SK-N-SH (cell line): ENCODE measurements at places on chromosomes 12 and 14.

DNA sequence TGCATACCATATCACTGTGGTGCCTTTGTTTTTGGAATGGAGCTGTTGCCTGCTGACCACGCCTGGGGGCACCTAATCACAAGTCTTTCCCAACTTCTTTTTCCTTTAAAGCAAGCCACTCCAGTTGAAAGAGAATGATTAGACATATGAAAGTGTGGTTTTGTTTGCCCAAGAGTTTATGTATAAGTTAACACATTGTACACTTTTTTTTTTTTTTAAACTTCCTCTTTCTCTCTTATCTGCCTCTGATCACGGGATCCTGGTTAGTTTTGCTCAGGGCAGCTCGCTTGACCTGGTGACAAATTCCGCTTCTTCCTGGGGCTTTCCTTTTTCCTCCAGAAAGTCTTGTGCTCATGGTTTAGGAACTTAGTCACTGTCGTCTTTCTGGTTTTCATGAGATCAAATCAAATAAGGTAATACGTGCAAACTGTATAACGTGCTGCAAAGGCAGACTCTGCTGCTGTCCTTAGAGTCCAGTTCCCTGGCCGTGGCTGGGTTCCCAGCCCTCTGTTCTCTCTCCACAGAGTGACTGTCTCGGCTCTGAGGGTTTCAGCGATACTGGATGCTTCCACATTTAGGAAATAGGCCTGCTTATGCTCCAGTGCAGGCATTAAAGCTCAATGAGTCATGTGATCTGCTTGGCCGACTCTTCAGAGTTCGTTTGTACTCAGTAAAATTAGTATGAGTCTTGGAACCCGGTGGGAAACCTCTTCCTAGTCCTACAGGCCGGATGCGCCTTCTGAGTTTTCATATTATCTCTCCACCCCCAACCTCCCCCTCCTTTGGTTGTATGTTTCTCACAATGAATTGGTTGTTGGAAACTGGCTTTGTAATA, 15.2 kb downstream of the RASSF3 start:
- H3K27me3 ChIP-seq = no peaks in the 10 kb centered on the region
- peak; percentile 52 for DNase-seq
- no peaks in the 10 kb centered on the region for H3K36me3 ChIP-seq
- peak overlapping the region; percentile 37 for H3K4me3 ChIP-seq
- H3K27ac ChIP-seq = peak overlapping the region; percentile 91

DNA sequence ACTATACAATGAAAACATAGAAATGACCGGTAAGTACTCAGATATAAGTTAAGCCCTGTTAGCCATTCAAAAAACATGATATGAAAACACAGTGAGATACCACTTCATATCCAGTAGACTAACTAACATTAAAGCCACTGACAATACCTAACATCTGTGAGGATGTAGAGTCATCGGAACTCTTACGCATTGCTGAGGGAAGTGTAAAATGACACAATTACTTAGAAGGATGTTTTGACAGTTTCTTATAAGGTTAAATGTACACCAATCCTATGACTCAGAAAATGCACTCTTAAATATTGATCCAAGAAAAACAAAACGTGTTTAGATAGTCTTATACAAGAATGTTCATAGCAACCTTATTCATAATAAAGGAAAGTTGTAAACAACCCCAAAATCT, 782.9 kb downstream of the BCL11B start:
- H3K4me3 ChIP-seq = no peak overlapping the region
- DNase-seq = no peak
- H3K36me3 ChIP-seq = no peaks in the 10 kb centered on the region
- no peak overlapping the region for H3K27ac ChIP-seq
- no peaks in the 10 kb centered on the region for H3K27me3 ChIP-seq

GRCh38 chr14:95662376-95663186, 23.6 kb upstream of the TCL1B start:
- no peak overlapping the region for H3K4me3 ChIP-seq
- H3K4me1 ChIP-seq = no peaks in the 10 kb centered on the region
- no peak overlapping the region for H3K27ac ChIP-seq
- no peaks in the 10 kb centered on the region for H3K36me3 ChIP-seq
- no peaks in the 10 kb centered on the region for H3K27me3 ChIP-seq

GRCh38 chr14:52354242-52354641, 40.1 kb downstream of the PTGER2 start:
- no peak overlapping the region for H3K27ac ChIP-seq
- H3K4me3 ChIP-seq = no peak overlapping the region
- no peaks in the 10 kb centered on the region for H3K27me3 ChIP-seq
- DNase-seq = no peak
- H3K4me1 ChIP-seq = peaks cover 11% of the 10 kb centered on the region

DNA sequence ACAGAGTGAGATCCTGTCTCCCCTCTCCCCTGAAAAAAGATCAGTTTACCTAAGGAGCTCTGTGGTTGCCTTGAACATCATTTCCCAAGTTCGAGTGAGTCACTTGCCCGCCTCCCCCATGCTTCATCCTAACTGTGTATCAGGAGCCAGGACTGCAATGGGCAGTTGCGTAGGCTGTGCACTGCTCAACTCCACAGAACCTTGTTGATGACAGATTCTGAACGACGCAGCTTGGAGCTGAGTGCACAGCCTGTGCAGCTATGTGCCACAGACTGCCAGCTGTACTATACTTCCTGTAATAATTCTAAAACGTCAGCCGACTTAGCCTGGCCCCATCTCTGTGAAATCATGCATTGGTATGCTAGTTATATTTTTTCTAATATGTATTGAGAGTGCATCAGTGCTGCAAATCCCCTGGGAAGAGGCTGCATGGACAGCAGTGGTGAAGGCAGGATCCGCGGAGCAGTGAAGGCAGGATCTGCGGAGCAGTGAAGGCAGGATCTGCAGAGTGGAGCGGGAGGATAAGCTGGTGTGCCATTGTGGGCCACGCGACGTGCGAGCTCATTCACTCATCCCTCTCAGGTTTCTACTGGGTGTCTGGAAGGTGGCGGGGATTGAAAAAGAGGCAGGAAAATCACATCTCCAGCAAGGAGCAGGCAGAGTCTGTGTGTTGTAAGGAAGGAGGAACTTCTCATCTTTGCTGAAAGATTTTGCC, 80.8 kb downstream of the GALNT9 start:
- H3K27me3 ChIP-seq = peaks cover 74% of the 10 kb centered on the region
- H3K4me1 ChIP-seq = no peaks in the 10 kb centered on the region
- no peak overlapping the region for H3K27ac ChIP-seq

- DNase-seq = no peak
- H3K27me3 ChIP-seq = no peaks in the 10 kb centered on the region
- H3K4me3 ChIP-seq = peak overlapping the region; percentile 19; the same call in 1 of the 2 replicates
These were observed 1.5 kb downstream of the HOXC6 start for GRCh38 chr12:54029529-54030441.

DNA sequence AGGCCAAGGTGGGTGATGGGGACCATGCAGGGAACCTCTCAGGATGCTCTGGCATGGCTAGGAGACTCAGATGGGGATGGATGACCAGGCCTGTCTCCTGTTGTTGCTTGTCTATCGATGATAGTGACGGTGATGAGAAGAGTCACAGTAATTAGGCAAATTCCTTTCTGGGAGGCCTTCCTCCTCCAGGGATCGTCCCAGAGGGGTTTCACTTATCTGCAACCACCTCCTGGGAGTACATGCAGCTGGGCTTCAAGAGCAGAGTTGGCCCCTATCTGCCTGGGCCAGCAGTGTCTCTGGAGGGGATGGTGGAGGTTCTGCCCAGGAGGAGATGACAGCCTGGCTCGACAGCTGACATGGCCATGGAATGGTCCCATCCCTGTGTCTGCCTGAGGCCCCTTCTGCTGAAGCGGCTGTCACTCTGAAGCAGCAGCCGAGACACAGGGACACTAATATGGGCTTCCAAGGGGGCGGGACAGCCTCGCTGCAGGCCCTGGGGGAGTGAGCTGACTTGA, 27.5 kb upstream of the OAS1 start:
- no peak overlapping the region for H3K4me3 ChIP-seq
- peaks cover 4% of the 10 kb centered on the region; the same call in 1 of the 2 replicates for H3K36me3 ChIP-seq
- H3K4me1 ChIP-seq = no peaks in the 10 kb centered on the region

DNA sequence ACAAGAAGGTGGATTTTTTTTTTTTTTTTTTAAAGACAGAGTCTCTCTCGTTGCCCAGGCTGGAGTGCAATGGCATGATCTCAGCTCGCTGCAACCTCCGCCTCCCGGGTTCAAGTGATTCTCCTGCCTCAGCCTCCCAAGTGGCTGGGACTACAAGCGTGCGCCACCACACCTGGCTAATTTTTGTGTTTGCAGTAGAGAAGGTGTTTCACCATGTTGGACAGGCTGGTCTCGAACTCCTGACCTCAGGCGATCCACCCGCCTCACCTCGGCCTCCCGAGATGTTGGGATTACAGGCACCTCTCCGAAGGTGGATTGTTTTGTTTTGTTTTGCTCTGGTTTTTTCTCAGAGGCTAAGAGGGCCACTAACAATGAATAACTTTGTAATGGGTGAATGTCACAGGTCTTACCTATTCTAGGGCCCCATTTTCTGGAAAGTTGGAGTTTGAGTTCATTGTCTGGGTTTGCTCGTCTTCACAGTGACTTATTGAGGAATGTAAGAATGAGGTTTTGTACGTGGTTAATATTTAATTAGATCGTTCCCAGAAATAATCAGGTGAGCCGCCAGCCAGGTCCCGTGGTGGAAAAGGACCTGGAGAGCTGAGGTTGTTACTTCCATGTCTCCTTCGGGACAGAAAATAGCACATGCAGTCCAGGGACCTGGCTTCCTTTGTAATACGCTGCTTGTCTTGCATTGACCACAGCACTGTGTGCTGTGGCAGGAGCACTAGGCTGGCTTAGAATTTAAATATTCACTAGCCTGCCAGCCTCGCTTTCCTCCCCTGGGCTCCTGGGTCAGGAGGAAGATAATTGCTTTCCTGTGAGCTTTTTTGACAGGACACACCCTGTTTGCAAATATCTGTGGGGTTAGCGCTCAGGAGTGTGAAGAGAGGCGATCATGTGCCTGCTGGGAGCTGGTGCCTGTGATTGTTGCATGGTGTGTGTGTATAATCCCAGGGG, 2.3 kb downstream of the HIP1R start:
- no peaks in the 10 kb centered on the region for H3K27me3 ChIP-seq
- no peaks in the 10 kb centered on the region for H3K36me3 ChIP-seq
- no peak overlapping the region for H3K27ac ChIP-seq
- H3K4me3 ChIP-seq = no peak overlapping the region
- peaks cover 37% of the 10 kb centered on the region for H3K4me1 ChIP-seq
- DNase-seq = no peak
